NCI-H1417 (cell line): ENCODE measurements at places on chromosomes 3 and 15.
A peak's percentile ranks its signal among the peaks of the same experiment; 100 is the strongest.

GRCh38 chr3:59381282-59381681 lies 331.5 kb upstream of the CFAP20DC start:
- DNase-seq: no peak

- DNase-seq: no peak
Observed at GRCh38 chr15:39243396-39243795, 337.5 kb upstream of the THBS1 start.

GRCh38 chr3:10911350-10912002 lies 81.1 kb upstream of the SLC6A1 start:
- no peak for DNase-seq

GRCh38 chr3:127455541-127456450 lies 134.7 kb downstream of the TPRA1 start:
- peak; percentile 95 for DNase-seq

- DNase-seq: no peak
Observed at GRCh38 chr15:78301828-78302227, 2.4 kb upstream of the SKIC8 start.

DNA sequence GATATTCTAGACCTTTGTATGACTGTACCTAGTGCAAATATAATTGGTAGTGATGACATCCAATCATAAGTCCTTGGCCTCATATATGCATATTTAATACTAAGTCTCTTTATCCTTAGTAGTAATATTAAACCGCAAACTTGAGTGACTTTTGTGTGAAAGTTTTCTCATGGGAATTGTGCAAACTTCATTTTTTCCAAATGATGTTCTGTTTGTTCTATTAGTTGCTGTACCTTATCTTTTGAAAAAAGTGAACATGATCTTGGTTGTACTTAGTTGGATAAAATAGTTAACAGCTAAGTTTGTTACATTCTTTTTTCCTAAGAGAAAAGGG lies 43.2 kb downstream of the TMEM45A start:
- DNase-seq: no peak

GRCh38 chr3:87426918-87427317 lies 150.5 kb upstream of the POU1F1 start:
- no peak for DNase-seq

DNA sequence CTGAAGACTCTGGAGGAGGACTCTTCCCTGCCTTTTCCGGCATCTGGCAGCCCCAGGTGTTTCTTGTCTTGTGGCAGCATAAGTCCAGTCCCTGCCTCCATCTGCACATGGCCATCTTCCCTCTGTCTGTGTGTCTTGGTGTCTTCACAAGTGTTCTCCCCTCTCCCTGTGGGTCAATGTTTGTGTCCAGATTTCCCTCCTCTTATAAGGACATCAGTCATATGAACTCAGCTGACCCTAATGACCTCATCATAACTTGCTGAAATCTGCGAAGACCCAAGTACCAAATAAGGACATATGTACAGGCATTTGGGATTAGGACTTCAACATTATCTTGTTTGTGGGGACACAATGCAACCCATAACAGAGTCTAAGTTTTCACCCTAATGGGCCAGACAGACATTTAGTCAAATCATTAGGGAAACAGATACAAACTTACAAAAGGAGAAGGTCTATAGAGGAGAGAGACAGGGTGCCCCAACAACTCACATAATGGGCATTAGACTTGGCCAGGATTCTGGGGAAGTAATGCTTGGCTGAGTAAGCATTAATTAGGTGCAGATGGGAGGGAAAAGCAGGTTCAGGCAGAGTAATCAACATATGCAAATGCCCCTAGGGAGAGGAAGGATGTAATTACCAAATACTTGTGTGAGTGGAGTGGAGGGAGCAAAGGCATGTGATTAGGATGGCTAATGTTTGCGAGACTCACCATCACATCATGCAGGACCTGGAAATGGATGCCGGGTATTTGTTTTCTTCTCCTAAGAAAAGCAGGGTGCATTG lies 372.8 kb upstream of the TBL1XR1 start:
- no peak for DNase-seq
